Hypothalamus (tissue), 51 donors: ENCODE measurements at places on chromosomes 4 and X.

DNA sequence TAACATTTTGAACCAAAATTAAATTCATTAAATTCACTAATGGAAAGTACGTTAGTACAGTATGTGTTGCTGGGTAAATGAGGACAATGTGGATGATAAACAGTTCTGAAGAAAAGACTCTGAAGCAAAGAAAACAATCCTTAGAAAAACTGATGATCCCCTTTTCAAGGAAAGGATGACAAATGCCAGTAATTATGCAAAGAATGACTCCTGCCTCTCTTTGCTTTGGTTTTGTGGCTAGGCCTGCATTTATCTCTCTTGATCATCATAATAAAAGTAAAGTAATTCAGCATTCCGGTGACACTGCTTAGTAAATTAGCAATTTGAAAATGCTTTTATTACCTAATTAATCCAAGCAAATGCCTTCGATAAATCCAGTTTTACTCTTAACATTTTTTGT lies 652.2 kb upstream of the DIPK2B start:
- no peak for DNase-seq

- DNase-seq, result no peak
Measured at GRCh38 chrX:111375747-111376146, 36.2 kb downstream of the DCX start.

- DNase-seq, result no peak
Measured at GRCh38 chrX:150219374-150220185, 143.5 kb upstream of the MAMLD1 start.

DNA sequence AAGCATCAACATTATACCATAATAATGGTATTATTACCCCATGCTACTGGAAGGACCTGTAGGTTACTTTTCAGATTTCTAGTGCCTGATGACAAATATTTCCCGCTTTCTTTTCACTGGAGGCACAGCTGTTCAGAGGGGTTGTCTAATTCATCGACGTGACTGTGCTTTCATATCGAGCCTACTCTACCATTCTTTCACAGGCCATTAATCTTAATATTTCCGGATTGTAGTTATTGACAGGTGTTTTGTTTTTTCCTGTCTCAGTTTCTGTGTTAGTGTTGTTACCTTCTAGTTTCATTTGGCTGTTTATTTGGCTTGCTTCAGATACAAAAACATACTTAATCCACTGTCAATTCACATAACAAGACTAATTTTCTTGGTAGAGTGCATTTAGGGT lies 330.9 kb downstream of the SPOCK3 start:
- DNase-seq, result no peak

DNA sequence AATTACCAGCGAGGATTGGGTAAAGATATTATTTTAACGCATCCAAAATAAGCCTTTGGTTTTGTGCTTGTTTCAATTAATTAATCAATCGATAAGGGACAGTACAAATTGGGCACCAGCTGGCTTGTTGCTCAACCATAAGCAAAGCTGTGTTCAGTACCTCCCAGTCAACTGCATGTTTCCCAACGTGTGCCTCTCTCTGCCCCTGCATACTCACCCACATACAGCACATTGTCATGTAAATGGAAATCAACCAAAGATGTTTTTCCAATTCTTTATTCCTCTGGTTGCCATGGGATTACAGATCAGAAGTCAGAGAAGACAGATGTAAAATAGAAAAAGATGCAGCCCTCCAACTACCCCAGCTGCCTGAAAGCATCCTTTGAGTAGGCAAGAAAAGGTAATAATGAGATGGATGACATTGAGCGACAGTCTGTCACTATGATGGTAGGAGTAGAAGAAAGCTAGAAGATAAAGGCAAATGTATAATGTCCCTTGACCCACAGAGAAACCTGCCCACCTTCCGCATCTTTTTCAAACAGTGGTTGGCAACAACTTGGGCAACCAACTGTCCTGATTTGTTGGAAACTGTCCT lies 92.7 kb upstream of the TSPAN7 start:
- no peak for DNase-seq

GRCh38 chrX:97524997-97525396 lies 641.3 kb downstream of the RPA4 start:
- no peak for DNase-seq

DNA sequence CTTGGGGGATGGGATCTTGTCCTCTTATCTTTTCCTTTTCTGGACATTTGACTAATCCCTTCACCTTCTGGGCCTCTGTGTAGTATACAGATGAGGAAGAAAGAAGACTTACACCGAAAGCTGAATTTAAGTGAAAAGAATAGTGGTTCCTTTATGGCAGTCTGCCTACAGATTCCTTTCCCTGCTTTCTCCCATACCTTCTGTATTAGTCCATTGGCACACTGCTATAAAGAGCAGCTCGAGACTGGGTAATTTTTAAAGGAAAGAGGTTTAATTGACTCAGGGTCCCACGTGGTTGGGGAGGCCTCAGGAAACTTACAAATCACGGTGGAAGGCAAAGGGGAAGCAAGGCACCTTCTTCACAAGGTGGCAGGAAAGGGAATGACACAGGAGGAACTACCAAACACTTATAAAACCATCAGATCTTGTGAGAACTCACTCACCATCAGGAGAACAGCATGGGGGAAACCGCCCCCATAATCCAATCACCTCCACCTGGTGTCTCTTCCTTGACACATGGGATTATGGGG lies 34.0 kb upstream of the CD38 start:
- DNase-seq, result no peak

GRCh38 chr4:58732973-58733372 lies 1622.8 kb upstream of the IGFBP7 start:
- no peak for DNase-seq

- DNase-seq, result no peak
Measured at GRCh38 chrX:74453178-74453577, 31.9 kb downstream of the SLC16A2 start.

DNA sequence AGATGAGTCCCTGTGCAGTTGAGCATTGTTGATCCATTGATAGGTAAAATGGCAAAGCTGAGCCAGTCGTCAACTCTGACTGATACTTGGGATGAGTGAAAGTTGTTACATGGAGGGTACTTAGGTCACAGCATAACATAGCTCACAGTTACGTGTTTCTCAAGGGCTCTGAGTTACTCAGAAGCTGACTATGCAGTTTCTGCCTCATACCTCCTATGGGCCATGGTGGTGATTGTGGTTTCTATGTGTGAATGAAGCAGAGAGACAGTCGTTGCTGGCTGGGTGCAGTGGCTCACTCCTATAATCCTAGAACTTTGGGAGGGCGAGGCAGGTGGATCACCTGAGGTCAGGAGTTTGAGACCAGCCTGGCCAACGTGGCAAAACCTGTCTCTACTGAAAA lies 30.8 kb downstream of the FRMPD3 start:
- DNase-seq, result no peak

- no peak for DNase-seq
Measured at GRCh38 chr4:141022111-141022695, 111.1 kb downstream of the RNF150 start.

GRCh38 chr4:180741703-180742102 lies 1501.5 kb upstream of the TENM3 start:
- DNase-seq, result no peak

DNA sequence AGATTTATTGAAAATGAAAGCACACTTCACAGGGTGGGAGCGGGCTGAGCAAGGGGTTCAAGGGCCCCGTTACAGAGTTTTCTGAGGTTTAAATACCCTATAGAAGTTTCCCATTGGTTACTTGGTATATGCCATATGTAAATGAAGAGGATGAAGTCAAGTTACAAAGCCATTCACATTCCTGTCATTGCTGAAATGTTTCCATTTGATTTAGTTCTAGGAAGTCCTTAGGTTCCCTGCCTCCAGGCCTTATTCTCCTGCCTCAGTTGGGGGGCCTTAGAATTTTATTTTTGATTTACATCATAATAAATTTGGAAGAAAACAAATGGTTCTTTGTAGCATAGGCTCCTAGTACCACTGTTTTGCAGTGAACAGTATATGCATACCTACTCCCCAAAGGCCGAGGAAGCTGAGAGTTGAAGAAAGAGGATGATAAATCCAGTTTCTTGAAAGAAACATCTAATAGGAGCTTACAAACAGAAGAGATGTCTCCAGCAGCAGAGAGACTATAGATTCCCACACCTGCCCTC lies 31.8 kb downstream of the SERTM2 start:
- DNase-seq, result no peak

DNA sequence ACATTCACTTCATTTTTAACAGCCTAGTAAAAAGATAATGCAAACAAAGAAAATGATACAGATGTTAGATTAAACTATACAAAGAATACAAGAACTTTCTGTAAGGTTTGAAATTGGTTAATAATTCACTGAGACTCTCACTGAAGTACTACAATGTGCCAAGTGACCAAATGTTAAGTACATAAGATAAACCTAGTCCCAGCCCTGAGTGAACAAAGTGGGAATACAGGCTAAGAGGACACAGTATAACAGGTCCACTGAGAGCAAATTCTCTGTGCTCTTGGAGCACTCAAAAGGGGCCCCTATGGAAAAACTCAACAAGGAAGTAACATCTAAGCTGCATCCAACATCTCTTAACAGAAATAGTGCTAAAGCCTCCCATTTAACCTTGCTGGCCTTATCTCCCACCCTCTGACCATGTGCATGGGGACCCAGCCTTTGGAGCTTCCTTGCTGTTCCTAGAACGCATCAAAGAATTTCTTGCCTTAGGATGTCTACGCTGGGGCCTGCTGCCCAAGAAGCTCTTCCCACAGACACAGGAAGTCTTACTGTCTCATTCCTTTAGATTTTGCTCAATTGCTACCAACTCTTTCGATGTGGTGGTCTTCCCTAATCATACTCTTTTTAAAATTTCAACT lies 113.4 kb downstream of the ZAR1 start:
- DNase-seq, result no peak

DNA sequence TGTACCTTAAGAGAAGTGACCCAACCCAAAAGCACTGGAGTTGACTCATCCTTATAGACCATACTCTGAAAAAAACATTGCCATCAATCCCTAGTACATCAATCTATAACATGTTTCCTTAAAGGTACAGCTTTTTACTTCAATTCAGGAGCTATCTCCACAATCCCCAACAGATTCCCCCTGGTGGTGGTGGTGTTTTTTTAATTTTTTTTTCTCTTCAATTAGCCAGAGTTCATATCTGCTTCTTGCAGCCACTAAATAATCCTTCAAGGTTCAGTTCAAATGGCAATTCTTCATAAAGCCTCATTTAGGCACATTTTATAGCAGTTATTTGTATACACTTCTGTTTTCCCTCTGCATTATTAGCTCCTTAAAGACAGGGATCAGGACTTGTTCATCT lies 60.7 kb upstream of the KDR start:
- DNase-seq, result no peak

- DNase-seq, result no peak
Measured at GRCh38 chrX:11967986-11968869, 170.0 kb upstream of the FRMPD4 start.

GRCh38 chrX:136039485-136039884 lies 54.2 kb downstream of the SLC9A6 start:
- DNase-seq, result no peak

GRCh38 chr4:8681391-8681790 lies 88.8 kb downstream of the CPZ start:
- no peak for DNase-seq

GRCh38 chrX:136867518-136867917 lies 13.0 kb downstream of the RBMX start:
- DNase-seq, result no peak

DNA sequence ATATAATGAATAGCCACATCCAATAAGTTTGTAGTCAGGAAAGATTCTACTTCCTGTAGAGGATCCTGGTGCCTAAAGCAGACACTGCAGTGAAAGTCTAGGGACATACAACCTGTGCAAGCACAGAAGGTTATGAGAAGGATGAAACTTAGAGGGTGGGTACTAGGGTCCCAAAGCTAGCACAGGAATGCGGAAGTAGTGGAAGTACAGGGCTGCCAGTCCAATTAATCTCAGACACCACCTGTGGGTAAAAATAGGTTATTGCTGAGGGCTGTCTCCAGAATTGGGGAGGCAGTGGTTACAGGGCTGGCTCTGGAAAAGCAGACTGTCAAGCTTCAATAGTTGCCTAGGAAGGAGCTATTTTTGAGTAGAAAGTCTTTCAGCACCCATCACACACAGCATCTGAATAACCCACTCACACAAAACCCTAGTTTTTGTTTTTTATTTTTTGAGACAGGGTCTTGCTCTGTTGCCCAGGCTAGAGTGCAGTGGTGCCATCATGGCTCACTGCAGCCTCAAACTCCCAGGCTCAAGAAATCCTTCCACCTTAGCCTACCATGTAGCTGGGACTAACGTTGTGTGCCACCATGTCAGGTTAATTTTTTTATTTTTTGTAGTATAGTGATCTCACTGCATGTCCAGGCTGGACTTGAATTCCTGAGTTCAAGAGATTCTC lies 50.8 kb upstream of the ELF2 start:
- DNase-seq, result no peak

GRCh38 chr4:86822136-86822535 lies 27.0 kb downstream of the SLC10A6 start:
- DNase-seq, result no peak

- DNase-seq, result no peak
Measured at GRCh38 chr4:82661181-82661992, 99.6 kb upstream of the TMEM150C start.

DNA sequence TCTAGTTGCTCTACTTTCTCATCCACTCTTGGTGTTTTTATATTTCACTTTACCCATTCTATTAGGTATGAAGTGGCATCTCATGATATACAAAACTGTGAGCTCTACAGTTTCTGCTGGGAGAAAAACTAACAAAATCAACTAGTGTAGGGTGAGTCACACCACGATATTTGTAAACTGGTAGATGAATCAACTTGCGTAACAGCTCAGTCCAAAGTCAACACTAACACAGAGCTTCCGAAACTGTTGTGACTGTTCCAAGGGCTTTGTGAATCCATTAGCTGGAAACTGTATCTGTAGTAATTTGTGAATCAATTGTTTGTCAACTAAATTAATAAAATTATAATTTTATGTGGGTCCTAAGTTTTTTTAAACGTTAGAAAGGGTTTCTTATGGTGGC lies 119.8 kb upstream of the TSPAN5 start:
- no peak for DNase-seq

DNA sequence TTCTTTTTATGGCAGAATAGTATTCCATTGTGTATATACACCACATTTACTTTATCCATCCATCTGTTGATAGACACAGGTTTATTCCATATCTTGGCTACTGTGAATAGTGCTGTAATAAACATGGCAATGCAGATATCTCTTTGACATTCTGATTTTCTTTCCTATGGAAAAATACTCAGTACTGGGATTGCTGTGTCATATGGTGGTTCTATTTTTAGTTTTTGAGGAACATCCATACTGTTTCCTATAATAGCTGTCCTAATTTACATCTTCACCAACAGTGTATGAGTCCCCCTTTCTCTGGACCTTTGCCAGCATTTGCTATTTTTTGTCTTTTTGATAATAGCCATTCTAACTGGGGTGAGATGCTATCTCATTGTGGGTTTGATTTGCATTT lies 73.5 kb downstream of the GPAT3 start:
- DNase-seq, result no peak

DNA sequence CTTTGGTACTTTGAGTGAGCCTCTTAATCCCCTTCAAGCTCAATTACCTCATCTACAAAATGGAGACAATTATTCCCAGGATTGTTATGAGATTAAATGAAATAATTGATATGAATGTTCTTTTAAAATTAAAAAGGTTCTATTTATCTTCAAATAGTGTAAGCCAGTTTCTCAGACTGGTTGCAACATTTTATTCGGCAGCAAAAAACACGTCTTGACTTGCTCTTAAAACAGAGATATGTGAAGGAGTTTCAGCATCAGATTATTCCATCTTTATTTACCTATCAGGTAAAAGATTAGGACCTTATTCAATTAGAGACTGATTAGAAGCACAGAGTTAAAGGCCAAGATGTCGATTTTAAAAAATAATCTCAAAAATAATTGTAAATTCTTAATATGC lies 10.5 kb downstream of the NDNF start:
- DNase-seq, result no peak
